ENCODE measurements at places on chromosomes 12 and 14.

- DNase-seq: no peak
Observed at GRCh38 chr12:80162177-80162576, 62.8 kb downstream of the OTOGL start.

DNA sequence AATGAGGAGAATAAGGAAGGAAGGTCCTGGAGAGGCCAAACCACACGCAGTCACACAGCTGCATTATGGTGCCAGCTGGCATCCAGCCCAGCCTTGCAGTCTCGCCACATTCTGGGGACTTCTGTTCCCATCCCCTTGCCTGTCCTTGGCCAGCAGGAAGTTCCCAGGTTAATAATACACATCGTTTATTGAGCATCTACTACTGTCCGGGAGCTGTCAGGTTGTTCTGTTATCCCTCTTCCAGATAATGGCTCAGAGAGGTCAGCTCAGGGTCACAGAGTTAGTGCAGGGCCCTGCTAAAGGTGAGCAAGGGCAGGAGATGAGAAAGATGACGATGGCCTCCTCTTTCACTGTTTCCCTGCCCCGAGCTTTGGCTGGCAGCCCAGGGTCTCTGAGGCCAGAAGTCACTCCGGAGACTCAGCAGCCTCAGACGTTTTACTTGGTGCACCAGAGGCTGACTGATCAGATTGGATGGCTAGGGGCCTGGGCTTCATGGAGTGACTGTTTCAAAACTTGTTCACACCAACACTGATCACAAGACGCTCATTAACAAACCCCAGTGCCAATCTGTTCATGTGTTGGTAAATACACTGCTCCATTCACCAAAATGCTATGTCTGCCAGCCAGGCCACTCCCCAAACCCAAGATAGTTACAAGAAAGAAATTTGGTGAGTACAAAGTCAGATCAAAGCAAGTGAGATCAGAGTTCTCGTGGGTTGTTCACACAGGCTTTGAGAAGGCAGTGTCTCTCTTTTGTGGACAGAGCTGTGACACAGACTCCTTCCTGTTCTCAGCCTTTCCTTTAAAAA, 79.2 kb downstream of the B4GALNT3 start:
- DNase-seq: peak; percentile 75

GRCh38 chr12:29008786-29009185, 140.3 kb upstream of the FAR2 start:
- DNase-seq: no peak

GRCh38 chr14:56092763-56093162, 25.4 kb upstream of the PELI2 start:
- no peak for DNase-seq

GRCh38 chr12:124752437-124753227, 111.0 kb downstream of the SCARB1 start:
- peak; percentile 37 for DNase-seq

- DNase-seq: no peak
Observed at GRCh38 chr12:19895246-19896020, 456.1 kb downstream of the AEBP2 start.

GRCh38 chr12:45439039-45439438, 223.1 kb downstream of the ANO6 start:
- peak; percentile 45 for DNase-seq

- DNase-seq: no peak
Observed at GRCh38 chr14:50963919-50964318, 19.6 kb upstream of the PYGL start.

DNA sequence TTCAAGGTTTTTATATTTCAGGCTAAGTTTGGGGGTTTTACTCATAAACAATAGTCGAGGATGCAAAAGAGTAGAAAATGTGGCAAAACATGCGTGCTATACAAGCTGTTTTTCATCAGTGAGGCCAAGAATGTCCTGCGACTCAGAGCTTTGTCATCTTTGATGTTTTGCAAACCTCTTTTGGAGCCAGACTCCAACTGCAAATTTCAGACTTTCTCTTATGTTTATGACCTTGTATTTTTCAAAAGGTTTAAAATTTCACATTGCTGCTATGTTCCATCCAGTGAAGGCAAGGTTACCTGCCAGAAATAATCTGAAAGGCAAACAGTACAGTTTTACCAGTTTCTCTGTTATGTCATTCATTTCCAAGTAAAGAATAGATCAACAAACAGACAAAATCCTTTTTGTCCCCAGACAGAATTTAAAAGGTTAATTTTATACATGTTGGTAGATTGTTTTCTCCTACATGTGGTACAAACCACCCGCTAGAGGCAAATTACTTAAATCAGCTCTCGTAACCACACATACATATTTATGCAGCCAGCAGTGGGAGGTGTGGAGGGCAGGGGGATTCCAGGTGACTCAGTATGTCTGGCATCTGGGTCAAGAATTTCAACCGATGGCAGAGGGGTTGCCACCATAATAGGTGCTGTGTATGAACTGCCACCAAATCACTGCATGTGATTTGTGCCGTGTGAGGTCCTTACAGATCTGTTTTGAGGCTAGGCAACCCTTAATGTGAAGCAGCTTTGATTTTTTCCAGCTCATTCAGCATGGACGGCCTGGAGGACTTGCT, 119.8 kb upstream of the CPM start:
- DNase-seq: peak; percentile 91

- DNase-seq: no peak
Observed at GRCh38 chr12:102874819-102875218, 42.2 kb downstream of the PAH start.

DNA sequence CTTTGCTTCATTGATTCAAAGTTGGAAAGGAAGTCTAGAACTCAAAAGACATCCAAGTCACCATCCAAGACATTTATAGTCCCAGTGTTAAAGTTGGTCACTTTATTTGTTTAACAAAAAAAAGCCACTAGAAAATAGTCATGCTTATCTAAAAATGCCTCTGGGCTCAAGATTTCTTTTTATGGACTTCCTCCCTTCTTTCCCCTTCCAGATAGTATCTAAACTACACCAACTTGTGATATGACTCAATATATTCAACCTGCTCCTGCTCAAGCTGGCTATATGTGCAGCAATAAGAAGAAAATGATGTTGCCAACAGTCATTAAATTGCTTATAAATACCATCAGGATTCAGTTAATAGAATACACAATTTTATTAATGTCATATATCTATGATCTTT, 1177.1 kb downstream of the FLRT2 start:
- no peak for DNase-seq

DNA sequence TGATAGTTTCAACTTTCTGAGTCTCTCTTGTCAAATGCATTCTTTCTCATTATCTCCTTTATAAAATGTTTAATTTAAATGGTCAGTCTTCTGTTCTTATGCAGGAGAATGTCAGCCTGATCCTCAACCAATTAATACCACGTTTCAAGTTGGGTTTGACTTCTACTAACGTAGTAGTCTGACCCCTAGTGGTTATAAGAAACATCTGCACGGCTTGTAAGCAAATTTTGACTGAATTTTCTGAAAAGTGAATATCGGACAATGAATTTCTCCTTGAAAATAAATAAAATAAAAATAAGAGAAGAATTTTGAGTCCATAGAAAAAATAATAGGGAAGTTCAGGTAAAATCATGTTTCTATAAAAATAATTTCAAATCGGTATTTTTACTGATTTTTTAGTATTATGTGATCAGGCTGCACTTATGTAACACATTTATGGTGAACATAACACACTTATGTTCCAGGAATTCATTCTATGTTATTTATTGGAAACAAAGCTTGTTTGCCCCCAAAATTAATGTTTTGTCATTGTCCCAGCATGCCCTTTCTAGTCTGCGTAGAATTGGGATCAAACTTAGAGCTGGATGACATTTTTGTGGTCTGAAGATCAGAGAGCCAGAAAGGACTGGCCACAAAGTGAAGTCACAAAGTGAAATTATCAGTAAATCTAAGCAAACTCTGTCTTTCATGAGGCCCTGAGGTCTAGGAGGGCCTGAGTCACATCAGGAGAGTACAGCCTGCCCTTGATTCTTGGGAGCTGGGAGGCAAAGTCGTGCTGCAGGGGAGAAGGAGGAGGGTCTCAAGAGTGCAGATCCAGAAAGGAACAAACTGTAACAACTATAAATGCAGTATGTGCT, 101.2 kb upstream of the STXBP6 start:
- peak; percentile 10 for DNase-seq

GRCh38 chr12:113237748-113238147, 16.5 kb downstream of the TPCN1 start:
- no peak for DNase-seq

DNA sequence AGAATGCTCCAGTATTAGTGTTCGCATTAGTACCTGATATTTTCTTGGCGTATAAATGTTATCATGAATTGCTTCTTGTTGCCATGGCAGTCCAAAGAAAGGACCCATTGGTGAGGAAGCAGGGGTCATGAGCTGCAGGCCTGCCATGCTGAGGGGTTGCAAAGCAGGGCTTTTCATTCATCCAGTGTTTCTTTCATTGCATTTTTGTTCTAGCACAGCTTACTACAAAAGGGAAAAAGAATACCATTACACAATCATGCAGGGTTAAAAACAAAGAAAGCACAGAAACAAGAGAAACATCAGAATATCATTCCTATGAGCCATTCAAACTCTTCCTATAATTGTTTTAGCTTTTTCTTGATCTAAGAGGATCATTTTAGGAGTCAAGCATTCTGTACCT, 24.0 kb downstream of the DICER1 start:
- no peak for DNase-seq

GRCh38 chr12:118637767-118638370, 261.5 kb downstream of the SUDS3 start:
- no peak for DNase-seq

DNA sequence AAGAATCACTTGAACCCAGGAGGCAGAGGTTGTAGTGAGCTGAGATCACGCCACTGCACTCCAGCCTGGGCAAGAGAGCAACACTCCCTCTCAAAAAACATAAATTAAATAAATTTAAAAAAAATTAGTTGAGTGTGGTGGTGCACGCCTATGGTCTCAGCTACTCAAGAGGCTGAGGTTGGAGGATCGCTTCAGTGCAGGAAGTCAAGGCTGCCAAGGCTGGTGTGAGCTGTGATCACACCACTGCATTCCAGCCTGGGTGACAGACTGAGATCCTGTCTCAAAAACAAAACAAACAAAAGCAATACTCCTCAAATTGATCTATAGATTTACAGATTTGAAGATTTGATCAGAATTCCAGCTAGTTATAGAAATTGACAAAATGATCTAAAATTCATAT, 92.7 kb upstream of the RESF1 start:
- no peak for DNase-seq

DNA sequence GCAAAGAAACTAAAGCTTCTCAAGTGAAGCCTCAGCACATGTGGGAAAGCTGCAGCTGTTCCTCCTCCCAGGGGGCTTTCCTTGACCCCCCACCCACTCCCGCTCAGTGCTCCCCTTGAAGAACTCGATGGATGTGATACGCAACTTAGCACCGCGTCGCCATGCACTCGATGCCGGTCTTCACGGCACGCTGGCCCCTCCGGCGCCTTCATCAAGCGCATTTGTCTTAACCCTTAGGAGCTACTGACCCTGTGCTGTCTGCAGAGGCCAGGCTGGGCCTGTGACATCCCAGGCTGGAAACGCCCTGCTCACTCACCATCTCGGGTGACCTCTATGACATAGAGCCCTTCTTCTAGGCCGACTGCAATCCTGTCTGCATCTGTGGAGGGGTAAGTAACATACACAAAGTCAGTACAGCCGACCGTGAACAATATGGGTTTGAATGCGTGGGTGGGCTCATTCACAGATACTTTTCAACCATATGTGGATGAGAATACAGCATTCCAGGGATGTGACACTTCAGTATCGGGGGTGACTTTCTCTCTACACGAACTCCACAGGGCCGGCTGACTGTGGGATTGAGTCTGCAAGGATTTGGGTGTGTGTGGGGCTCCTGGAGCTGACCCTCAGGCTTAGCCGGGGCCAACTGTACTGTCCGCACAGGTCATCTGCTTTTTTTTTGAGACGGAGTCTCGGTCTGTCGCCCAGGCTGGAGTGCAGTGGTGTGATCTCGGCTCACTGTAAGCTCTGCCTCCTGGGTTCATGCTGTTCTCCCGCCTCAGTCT, 23.1 kb downstream of the AMN start:
- no peak for DNase-seq

GRCh38 chr14:56860441-56860840, 50.2 kb upstream of the OTX2 start:
- no peak for DNase-seq

DNA sequence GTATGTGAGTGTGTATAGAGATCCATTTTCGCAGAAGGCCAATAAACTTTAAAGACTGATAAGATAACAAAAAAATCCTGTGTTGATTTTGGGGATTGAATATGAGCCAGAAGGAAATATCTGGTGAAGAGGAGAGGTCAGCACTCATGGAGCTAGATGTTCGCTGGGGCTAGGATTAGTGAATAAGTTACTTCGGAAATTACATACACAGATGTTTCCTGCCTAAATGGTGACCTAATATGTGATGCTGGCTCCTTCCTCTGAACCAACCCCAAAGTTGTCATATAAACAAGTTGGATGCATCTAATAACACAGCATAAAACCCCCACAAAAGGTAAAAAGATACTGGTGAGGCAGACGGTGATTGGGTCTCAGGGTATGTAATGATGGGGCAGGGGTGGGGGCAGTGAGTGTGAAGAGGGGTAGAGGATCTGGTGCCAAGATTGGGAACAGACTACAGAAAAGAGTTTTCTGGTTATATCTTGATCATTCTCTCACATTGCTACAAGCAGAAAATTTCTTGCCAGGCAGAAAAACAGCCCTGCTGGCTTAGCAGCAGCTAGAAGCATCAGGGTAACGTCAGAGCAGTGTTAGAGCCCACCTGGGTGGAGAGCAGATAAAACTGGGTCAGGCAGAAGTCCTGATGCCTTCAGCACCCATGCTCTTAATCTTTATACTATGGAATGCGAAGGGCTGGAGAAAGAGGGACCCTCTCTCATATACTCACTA, 140.4 kb upstream of the GZMB start:
- DNase-seq: no peak

- DNase-seq: no peak
Observed at GRCh38 chr14:88852632-88853031, 28.2 kb downstream of the TTC8 start.

DNA sequence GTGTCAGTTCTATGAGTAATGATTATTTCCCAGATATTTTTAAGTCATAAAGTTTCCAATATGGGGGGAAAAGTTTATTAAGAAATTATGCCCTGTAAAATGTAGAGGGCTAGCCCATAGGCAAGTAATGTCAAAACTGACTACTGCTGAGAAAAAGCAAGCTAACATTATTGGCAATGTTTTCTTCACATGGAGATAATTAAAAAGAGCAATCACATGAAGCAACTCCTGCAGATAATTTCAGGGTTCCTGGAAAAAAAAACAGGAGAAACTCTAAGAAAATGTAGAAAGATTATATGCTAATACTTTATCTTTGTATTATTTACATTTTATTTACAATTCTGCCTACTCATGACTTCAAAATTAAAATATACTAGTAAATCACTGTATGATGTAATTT, 39.8 kb downstream of the PPP1R12A start:
- DNase-seq: no peak

GRCh38 chr12:122929812-122930211, 33.9 kb upstream of the VPS37B start:
- no peak for DNase-seq

- DNase-seq: no peak
Observed at GRCh38 chr12:21340403-21340802, 5.7 kb upstream of the SLCO1A2 start.

DNA sequence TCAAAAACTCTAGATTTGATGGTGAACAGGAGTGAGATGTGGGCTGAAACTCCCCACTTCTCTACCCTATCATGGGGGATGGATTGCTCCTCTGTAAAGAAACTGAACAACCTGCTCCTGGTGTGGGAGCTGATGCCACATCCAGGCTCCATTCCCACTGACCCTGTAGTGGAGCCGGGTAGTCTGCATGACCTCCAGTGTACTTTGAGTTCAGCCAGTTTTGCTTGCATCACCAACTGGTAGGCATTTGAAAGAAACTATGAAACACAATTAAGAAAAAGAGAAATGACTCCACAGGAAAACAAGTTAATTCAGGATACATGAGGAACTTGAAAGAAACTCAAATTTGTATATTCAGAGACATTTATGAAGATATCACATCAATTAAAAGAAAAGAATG, 27.3 kb upstream of the EMP1 start:
- no peak for DNase-seq
